Mesenteric fat pad (tissue), 1 donor: ENCODE measurements at places on chromosomes 16 and 17.

- no peak for DNase-seq
These were observed 68.7 kb downstream of the CEP95 start for GRCh38 chr17:64575431-64575830.

DNA sequence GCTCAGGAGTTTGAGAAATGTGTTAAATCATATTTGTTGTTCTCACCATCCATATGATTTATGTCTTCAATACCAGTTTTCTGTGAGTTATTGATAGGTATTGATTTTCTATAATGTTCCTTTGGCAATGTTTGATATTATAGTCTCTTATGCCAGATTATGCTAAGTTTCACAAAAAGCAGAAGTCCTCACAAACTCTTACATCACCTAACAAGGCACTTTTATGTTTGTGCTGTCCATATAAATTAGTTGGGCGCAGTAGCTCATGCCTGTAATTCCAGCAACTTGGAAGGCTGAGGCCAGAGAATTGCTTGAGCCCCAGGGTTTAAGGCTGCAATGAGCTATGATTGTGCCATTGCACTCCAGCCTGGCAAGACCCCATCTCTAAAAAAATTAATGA, 12.6 kb upstream of the UQCRC2 start:
- no peak for DNase-seq

- no peak for DNase-seq
These were observed 756 bp downstream of the KLHL11 start for GRCh38 chr17:41864498-41864835.

GRCh38 chr17:48869821-48870318, 22.7 kb upstream of the ATP5MC1 start:
- no peak for DNase-seq

GRCh38 chr17:82895087-82895486, 55.3 kb upstream of the ZNF750 start:
- no peak for DNase-seq

DNA sequence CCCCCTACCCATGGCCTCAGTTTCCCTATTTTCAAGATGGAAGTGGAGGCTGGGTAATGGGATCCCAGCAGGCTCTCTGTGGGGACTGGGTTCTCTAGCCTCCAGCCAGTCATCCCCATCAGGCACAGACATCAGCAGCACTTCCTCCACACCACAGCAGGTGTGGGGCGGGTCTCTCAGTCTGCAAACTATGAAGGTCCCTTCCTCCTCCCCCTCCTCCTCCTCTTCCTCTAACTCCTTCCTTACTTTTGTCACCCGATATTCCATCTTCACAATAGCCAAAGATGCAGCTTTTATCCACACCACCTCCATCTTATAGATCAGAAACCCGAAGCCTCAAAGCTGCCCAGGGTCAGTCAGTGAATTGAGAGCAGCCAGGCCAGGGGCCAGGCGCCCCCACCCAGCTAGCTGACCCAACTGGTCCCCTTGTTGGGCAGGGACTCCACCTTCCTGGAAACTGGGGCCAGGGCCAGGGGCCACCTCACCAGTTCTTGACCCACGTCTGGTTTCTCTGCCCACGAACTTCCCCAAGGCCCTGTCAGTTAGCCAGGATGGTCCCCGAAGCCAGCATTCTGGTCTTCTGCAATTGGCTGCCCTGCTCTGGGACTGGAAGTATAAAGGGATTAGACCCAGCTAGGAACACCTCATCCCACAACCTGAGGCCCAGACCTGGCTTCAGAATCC, 2.5 kb downstream of the FAM83G start:
- no peak for DNase-seq

DNA sequence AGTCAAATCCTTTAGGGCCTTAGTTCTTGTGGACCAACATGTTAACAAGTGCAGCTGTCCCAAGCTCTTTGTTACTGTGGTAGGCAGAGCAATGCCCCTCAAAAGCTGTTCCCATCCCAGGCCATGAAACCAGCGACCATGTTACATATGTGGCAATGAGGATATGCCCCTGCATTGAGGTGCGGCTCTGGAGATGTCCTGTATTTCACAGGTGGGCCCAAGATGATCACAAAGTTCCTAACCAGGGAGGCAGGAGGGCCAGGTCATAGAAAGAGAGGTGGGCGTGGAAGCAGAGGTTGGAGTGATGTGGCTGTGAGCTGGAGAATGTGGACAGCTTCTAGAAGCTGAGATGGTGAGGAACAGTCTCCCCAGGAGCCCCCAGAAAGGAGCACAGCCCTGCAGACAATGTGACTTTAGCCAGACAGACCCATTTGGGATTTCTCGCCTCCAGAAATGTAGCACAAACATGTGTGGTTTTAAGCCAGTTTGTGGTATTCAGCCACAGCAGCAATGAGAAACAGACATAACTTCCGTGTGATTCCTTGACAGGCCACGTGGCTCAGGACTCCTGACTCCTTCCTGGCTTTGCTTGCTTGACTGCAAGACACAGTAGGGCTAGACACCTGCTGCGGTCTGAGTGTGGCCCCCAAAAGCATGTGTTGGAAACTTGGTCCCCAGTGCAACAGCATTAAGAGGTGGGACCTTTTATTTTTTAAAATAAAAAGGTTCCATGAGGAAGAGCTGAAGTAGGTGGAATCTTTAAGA, 778.3 kb downstream of the KCNJ18 start:
- peak; percentile 71 for DNase-seq

GRCh38 chr17:15268461-15268860, 3.3 kb upstream of the PMP22 start:
- DNase-seq: no peak

- DNase-seq: peak; percentile 84
These were observed 122.2 kb downstream of the MRM1 start for GRCh38 chr17:36723459-36724025.

DNA sequence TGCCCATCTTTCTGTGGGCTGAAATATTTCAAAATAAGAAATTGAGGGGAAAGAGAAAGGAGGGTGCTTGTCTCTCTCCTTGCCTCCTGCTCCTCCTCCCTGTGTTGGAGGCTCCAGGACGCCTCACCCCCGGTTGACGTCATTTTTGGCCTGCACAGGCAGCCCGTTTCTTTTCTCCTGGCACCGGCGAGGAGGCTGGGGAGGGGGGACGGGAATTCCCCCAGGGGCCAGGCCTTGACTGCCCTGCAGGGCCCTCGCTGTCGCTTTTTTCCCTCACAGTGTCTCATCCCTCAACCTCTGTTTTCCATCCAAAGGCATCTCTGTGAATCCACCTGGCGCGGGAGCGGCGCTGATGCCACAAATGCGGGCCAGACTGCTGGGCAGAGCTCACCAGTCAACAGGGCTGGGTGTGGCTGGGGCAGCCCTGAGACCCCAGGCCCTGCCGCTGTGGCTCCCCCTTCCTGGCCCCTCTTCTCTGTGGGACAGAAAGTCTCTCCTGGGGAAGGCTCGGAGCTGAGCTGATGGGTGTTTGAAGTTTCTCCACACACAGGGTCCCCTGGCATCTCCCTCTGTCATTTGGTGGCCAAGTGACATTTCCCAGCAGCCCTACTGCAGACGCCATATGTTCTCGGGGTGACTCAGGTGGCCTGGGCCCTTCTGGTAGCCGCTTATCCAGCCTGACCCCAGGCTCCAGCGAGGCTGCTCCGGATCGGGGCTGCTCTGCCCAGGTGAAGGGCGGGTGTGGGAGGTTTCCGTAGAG, 16.0 kb downstream of the CENPX start:
- DNase-seq: no peak

DNA sequence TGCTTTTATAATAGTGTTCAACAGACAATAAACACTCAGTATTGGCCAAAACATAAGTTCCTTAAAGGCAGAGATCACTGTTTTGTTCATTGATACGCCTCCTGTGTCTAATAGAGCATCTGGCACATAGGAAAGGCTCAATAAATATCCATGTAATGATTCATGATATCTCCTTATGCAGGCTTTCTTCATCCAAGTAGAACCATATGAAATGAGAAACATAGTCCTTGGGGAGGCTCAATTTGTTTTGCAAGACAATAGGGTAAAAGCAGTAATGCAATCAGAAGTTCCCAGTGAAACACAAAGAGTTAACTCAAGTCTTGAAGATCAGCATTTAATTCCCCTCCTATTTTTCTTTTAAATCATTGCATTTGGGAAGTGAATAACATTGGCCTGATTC, 16.4 kb downstream of the CDH8 start:
- DNase-seq: no peak

DNA sequence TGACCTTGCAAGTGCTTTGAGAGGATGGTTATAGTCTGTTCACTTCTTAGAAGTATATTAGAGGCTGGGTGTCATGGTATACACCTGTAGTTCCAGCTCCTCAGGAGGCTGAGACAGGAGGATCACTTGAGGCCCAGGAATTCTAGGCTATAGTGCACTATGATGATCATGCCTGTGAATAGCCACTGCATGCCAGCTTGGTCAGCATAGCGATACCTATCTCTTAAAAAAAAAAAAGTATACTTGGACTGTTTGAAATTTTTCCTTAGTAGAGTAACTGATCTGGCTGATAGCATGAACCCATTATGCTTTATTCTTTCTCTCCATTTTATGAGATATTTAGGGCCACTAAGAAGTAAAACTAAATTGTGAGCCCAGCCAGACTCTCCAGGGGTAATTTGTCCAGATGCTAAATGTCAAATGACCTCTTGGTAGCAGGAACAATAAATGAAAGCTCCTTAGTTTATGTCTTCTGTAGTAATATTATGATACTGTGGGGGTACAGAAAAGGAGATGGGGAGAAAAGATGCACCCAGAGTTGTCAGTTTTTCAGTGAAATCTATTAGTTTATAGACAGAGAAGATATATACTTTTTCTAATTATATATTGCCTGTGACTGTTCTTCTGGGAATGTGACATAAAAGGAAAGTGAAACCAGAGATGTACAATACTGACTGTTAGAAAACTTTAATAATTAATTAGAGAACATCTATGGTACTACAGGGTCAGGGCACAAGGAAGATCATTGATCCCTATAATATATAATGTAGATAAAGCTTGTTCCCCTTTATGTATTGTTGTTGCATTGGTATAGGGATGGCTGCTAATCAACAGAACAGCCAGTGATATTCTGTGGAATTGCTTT, 335.3 kb upstream of the TBX2 start:
- no peak for DNase-seq

GRCh38 chr16:583815-584591, 5.9 kb upstream of the RAB40C start:
- DNase-seq: no peak

GRCh38 chr17:50196826-50197225, 4.6 kb downstream of the COL1A1 start:
- DNase-seq: no peak

DNA sequence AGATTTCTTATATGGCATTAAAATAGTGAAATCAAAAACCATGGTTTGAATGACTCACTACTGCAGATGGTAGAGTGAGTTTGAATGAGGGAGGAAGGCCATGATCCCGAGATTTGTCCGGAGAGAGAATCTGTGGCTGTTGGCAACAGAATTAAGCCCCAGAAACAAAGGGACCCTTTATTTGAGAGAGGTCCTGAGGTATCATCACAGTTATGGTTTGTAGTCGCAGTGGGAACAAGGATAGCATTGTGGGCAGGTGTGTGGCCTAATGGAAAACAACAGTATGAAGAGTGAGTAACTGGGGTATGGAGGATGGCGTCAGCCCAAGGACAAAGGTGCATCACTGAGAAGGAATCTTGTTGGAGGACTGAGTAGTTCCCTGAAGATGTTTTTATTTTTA, 8.5 kb upstream of the ZFP3 start:
- no peak for DNase-seq

- DNase-seq: no peak
These were observed 50.1 kb upstream of the CACNG5 start for GRCh38 chr17:66784621-66785364.

DNA sequence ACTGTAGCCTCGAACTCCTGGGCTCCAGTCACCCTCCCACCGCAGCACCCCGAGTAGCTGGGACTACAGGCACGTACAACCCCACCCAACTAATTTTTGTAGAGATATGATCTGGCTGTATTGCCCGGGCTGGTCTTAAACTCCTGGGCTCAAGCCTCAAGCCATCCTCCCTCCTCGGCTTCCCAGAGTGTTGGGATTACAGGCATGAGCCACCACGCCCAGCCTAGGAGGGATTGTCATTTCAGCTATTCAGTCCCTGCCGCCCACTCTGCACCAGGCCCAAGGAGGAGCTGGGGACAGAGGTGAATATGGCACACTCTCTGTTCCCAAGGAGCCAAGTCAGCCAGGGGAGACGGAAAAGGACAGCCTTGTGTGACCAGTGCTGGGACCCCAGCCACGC, 256.2 kb downstream of the PARN start:
- no peak for DNase-seq

DNA sequence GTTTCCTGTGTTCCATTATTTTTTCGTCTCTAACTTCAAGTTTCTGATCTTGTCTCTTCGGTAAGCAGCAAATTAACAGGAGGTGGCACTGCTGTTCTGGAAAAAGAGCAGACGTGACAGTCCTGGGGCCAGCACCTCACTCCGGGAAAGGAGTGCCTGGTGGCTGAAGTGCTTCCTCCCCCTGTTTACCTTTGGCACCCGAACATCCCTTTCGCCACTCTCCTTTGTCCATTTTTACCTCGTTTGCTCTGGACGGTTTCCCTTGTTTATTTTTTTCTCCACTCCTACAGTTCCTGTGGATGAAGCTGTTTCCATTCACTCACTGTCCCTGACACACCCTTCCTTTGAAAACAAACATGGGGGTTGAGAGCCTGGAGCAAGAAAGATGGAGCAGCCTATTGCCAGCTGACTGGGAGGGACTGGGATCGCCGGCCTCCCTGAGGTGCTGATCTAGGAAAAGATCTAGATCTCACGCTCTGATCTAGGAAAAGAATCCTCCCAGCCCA, 12.6 kb downstream of the SAP30BP start:
- DNase-seq: no peak

- no peak for DNase-seq
These were observed 767 bp downstream of the MEOX1 start for GRCh38 chr17:43660816-43661493.

- peak; percentile 93 for DNase-seq
These were observed at the start of gene ITGB3 for GRCh38 chr17:47253541-47254402. TSS of gene ITGB3 (plus strand) at chr17:47253827. CDS start at chr17:47253862, 35 bp downstream.

DNA sequence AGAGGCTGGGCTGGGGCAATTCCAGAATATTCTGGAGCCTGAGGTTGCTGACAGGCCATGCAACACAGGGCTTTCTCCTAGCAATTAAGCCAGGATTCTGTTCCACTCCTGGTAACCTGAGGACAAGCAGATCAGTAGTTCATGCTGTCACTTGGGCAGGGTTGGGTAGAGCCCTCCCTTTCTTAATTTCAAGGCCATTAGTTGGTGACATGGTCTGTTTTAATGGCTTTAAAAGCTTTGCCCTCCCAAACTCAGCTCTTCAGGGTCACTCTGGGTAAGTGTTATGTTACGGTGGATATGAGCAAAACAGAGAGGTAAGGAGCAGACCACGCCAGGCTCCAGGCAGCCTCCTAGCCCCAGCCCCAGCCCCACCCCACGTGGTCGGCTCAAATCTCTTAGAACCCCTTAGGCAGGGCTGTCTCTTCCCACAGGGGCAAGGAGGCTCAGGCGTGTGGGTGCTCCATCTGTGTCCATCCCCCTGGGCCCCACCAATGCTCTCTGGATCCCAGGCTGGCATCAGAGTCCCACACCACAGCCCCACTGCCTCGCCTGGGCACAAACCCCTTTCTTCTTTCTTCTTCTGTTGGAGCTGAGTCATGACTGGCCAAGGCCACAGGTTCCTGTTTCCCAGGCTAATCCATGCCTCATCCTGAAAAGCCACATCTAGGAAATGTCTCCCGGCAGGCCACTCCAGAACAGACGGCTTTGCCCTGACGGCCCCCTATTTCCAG, 27.5 kb downstream of the CEP295NL start:
- no peak for DNase-seq
